ENCODE measurements at places on chromosomes 5 and 9.

GRCh38 chr9:114385397-114386181 is 2.2 kb downstream of the AKNA start:
- DNase-seq, result peak; percentile 96

DNA sequence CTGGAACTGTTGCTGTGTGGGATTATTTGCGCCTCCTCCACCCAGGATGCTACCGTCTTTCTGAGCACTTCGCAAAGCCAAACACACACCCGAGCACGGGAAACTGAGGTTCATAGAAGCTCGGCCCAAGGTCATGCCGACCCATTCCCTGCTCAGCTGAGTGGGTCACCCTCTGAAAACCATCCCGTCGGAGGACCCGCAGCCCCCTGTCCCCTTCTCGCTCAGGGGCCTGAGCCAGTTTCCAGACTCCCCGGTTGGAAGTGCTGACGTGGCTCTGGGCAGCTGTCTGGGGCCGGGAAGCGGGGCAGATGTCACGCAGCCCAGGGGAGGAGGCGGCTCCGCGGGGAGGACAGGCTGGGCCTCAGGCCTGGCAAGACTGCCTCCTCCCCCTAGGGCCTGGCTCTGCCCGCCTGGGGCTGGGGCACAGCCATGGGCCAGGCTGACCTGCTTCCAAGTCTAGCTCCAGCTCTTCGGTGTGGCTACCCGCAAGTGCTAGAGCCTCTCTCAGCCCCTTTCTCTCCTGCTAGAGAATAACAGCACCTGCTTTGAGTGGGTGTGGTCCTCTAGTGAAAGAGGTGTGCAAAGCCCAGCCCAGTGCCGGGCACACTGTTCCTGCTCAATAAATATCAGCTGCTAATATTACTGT is 9.9 kb upstream of the CXXC5 start:
- DNase-seq, result no peak

DNA sequence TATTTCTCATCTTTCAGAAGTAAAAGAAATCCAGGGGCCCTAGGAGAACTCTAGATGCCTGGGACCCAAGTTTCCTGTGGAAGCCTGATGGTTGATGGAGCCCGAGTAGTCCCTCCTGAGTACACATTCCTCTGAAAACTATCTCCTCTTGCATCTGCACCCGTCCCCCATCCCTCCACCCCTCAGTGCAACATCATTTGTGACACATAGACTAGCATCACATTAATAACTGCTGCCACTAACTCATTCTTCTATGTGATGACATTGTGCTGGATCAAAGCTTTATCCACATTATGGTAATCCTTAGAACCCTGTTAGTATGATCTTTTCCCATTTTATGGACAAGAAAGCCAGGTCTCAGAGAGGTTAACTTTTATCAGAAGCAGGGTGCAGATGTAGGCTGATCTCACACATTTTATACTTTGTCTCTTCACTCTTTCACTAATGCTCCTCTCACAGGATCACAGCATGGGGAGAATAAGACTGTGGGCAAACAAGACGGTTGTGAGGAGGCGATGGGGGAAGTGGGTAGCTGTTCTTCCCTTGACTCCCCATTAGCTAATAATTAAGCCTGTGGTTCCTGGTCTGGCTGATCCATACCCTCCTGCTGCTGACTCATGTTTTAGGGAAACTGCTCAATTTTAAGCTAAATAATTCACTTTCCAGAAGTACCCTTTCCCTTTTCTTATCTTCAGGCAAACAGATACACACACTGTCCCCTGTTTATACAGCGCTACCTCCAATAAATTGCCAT is 3.9 kb upstream of the HK3 start:
- no peak for DNase-seq

GRCh38 chr9:128245421-128246151 is 30.2 kb downstream of the GOLGA2 start:
- peak; percentile 18 for DNase-seq

DNA sequence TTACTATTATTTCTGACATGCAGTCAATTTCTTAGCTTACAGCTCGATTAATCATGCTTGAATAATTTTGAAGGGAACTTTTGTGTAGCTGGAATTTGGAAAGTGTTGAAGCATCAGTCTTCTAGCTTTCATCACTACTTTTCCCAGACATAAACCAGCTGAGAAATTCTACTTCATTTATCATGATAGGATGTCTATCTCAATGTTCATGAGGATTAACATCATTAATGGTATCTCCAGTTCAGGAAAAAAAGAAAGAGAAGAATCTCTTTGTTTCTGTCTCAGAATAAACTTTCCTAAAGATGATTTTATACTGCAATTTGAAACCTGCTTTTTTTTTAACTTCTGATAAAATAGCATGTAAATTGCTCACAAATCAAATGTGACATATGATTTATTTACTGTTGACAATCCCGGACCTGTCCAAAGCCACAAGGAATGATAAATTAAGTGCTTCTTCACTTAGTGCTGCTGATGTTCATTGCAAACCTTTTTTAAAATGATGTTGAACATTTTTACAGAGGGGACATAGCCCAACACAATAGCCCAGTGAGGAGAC is 412.1 kb upstream of the CLINT1 start:
- DNase-seq, result no peak

- DNase-seq, result no peak
Observed at GRCh38 chr9:98230304-98230703, 25.1 kb downstream of the TBC1D2 start.

All from activated CD8-positive, alpha-beta T cell treated with anti-CD3 and anti-CD28 coated beads for 36 hours (primary cell).